NCI-H2081 (cell line): ENCODE measurements at places on chromosomes 3 and 15.
A peak's percentile ranks its signal among the peaks of the same experiment; 100 is the strongest.

DNA sequence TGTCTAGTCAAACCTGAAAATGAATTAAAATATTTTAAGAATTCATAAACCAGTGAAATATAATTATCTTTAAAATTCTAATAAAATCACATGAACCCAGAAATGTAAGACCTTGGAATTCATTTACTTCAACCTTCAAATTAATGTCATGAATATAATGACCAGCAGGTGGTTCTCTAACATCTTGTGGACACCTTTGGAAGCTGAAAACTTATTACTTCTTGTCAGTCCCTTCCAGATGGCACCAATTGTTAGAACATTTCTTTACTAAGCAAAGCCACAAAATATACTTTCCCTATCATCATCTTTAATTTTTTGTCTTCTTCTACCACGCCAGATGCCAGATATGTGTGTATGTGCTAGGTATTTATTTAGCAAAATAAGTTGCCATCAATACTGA, 240.0 kb downstream of the MBNL1 start:
- DNase-seq: no peak

DNA sequence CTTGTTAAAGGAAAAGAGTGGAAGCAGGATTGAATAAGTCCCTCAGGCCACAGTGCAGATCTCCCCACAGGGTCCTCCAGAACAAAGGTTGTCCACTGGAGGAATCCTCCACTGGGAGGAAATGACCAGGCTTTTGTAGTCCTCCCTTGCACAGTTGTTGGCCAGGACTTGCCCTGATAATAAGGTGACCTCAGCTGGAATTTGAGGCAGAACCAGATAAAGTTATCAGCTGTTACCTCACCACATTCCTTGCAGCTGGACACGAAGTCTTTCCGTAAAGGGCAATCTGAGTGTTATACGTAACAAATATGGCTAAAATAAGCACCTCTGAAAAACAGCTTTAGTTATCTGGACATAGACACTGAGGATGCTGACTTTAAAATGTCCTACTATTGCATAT, 83.5 kb upstream of the NAALADL2 start:
- DNase-seq: no peak

DNA sequence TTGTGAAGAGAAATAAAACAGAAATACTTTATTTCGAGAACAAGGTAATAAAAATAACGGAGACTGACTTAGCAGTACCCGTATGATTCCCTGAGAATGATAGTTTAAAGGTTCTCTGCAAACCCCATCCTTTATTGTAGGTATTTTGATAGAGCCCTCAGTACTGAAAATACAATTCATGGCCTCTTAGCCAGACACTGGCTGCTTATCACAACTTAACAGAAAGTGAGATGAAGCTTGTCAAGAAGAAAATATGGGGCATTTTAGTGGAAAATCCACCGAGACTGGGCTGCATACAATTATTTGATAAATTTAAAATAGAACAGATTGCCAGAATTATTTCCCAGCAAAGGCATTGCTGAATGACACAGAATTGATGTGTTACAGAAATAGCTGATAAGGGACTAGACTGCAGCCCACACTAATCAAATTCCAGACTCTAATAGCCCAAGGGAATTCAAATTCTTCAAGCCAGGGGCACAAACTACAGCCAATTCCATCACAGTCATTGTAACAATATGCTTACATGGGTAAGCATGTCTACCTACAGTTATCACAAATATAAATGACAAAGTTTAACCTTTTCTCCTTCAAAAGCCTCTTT, 521.9 kb downstream of the PLOD2 start:
- DNase-seq: no peak

DNA sequence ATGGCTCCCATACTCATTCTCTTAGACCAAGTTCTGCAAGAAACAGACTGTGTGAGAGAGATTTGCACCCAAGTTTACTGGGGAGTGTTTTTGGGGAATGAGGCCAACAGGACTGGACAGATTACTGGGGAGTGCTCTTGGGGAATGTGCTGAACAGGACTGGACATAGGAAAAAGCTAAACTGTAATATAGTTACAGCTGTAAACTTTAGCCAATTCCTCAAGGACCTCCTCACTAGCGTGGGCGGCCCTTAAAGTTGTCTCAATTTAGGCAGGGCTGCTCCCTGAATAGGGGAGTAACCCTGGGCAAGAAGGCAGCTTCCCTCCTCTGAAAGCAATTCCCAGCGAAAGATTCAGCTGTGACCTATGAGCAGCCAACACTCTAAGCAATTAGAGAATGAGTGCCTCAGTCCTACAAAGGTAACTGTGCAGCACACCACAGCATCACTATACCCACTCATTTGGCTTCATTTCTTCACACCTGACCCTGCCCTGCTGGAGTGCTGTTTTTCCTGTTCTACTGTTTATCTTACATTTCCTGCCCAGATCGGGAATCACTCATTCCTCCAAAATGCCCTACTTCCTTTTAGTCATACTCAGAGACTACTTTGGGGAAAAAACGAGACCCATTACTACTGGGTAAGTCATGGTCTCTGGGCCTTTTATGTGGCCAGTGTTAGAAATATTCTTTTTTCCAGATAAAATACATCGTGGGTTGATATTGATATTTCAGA, 41.3 kb upstream of the TRIM42 start:
- no peak for DNase-seq

GRCh38 chr3:72280876-72281275, 495.9 kb upstream of the PROK2 start:
- no peak for DNase-seq

GRCh38 chr3:66041116-66041515, 2.4 kb upstream of the MAGI1 start:
- no peak for DNase-seq

- no peak for DNase-seq
Measured at GRCh38 chr15:51658664-51659063, 22.6 kb upstream of the SCG3 start.

- peak; percentile 44 for DNase-seq
Measured at GRCh38 chr3:128383316-128384235, 83.1 kb downstream of the DNAJB8 start.
